CD4-positive, alpha-beta T cell treated with Interferon alpha-2 for 1 hour (primary cell): ENCODE measurements at places on chromosomes 1 and 21.

GRCh38 chr1:7994827-7995226 lies 31.3 kb downstream of the ERRFI1 start:
- no peak for DNase-seq

GRCh38 chr1:154474802-154475201 lies 27.2 kb upstream of the TDRD10 start:
- no peak for DNase-seq

DNA sequence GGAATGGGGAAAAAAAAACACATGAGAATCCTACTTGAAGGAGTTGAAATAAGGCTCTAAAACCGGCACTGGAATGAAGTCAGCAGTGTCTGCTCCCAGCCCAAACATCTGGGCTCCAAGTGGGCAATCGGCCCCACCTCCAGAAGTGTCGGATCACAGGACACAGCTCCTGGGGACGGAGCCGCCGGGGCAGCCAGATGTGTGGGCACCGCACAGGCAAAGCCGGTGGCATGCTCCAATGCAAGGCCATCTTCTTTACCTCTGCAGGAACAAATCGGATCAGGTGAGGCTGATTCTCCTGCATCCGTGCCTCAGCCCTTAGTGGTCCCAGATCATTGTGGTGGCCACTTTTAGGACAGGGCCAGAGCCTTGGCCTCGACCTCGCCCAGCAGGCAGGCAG lies 156.7 kb downstream of the PRDM16 start:
- DNase-seq, result no peak

DNA sequence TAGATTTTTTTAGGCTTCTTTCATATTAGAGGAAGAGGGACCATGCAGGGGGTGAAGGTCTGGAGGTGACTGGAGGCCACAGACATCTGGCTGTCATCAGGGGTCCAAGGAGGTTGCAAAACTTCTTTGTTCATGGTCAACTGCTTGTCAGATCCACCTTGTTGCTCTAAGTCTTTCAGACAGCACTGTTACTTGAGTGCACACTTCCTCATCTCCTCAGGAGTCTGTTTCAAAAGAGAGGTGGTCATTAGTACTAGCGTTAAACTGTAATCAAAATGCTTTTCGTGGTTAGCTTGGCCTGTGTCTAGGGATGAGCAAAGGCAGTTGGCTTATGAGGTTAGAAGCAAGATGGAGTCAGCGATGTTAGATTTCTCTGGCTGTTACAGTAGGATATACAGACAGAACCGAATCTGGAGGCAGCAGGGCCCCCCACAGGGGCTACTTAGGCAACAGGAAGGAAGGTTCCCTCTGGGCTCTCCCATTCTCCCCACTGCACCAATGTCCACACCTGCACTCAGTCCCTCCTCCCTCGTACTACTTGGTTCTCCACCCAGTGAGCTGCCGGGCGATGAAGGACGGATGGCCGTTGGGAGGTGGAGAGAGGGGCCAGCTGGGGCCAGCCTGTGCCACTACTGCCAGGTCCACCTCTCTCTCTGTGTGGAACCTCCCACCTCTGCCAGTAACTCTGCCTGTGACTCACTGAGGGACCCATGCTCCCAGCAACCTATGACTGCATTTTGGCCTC lies 57.2 kb downstream of the TOR1AIP2 start:
- no peak for DNase-seq

GRCh38 chr1:195738966-195739650 lies 869.1 kb downstream of the KCNT2 start:
- no peak for DNase-seq

- no peak for DNase-seq
Observed at GRCh38 chr1:172498857-172499256, 34.1 kb upstream of the SUCO start.

- no peak for DNase-seq
Observed at GRCh38 chr1:246776923-246777322, 52.7 kb downstream of the SCCPDH start.

GRCh38 chr1:23810818-23811540 lies 10.4 kb upstream of the GALE start:
- DNase-seq, result peak; percentile 72

DNA sequence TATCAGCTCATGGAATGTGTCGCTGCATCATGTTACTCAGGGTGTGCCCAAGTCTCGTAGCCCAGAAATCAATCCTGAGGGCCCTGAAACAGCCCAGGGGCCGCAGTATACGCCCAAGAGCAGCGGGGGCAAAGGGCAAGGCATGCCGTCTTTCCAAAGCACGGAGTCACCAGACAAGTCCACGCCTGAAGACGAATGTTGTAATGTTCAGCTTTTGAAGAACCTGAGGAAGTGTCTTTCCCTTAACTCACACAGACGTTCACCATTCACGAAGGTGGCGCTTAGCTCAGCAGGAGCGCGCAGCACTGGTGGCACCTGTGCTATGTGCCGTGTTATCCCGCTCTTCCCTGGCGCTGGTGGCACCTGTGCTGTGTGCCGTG lies 18.8 kb upstream of the PWP2 start:
- DNase-seq, result no peak

DNA sequence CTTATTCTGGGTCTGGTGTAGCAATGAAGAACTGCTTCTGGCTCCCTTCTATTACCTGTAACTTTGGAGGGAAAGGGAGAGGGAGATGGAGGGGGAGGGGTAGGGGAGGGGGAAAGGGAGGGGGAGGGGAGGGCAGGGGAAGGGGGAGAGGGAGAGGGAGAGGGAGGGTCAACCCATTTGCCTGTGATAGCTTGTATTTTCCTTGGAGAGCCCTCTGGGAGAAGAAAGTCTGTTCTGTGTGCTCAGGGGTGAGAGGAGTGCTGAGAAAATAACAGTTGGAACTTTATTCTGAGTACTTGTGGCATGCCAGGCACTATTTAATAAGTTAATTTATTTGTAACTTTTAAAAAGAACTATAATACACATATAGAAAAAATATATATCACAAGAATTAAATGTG lies 70.7 kb upstream of the TSPAN2 start:
- DNase-seq, result no peak

GRCh38 chr1:85683292-85684025 lies 24.8 kb downstream of the ZNHIT6 start:
- DNase-seq, result no peak

GRCh38 chr1:174968750-174969244 lies 30.9 kb upstream of the CACYBP start:
- peak; percentile 35 for DNase-seq

GRCh38 chr1:232880354-232880753 lies 70.1 kb upstream of the NTPCR start:
- DNase-seq, result no peak

- DNase-seq, result no peak
Observed at GRCh38 chr21:42423197-42423675, 19.5 kb downstream of the UBASH3A start.

DNA sequence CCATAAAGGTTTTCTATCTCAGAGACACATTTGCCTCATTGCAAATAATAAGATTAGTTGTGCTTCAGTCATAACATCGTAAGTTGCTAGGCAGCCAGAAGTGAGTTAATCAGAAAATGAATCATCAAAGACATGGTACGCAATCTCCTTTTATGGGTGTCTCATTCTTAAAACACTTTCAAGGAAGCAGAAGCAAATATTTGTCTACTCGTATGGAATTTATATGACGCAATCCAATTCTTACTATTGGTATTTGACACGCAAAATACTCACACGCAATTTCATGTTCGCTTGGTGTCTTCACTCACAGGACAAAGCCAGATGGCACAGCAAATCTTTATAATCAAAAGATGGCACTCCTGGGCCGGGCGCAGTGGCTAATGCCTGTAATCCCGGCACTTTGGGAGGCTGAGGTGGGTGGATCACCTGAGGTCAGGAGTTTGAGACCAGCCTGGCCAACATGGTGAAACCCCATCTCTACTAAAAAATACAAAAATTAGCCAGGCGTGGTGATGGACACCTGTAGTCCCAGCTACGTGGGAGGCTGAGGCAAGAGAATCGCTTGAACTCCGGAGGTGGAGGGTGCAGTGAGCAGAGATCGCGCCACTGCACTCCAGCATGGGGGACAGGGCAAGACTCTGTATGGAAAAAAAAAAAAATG lies 56.4 kb downstream of the HLCS start:
- no peak for DNase-seq

DNA sequence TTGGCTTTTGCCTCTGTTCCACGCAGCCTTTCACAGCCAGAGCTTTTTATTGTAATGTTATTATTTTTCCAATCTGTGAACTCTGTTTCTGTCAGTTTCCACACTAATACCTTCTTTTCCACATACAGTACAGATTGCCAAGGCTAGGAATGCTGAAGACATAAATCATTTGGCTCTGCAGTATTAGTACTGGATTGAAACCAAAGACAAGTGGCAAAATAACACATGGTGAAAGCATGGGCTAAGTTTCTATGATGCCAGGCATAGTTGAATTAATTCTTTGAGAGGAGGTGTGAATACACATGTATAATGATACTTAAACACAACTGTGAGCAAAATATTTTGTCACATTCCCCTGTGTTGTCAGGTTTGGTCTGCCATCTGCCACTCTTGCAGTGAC lies 73.5 kb downstream of the TMEM200B start:
- DNase-seq, result no peak

DNA sequence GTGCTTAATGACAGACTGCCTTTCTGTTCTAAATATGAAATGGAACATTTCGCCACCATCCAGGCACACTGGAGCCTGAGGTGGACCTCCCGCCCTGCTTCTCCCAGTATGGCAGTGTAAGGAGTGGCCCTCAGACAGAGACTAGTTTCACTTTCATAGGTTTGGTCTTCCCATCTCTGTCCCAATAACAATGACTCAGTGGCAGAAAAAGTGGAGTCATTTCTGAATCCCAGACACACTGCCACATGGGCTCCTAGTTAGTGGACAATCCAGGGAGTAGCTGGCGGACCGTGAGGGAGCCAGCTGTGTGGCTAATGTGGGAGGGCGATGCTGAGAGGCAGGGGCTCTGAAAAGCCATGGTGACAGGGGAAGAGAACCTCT lies 95.6 kb upstream of the TSPAN2 start:
- DNase-seq, result no peak

DNA sequence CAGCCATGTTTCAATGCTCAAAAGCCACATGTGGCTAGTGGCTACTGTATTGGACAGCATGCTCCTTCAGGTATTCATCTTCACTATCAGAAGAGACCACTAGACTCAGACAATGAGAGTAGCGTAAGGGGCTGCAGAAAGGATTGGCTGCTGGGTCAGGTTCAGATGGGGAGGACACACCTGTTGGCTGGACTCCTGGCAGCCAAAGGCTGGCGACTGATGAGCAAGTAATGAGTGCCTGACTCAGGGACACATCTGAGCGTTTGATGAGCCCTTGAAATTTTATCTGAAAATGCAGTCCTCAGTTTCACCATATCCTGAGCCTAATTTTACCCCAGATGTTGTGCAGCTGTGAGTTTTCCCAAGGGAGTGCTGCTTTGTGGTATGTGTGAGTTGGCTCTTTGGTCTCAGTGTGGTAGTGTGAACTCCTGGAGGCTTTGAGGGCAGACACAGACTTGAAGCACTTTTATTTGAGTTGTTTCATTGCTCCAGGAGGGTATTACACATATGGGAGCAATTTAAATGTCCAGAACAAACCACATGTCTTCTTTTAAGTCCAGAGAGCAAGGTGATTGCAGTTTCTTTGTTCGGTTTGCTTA lies 9.6 kb downstream of the ST6GALNAC3 start:
- no peak for DNase-seq

DNA sequence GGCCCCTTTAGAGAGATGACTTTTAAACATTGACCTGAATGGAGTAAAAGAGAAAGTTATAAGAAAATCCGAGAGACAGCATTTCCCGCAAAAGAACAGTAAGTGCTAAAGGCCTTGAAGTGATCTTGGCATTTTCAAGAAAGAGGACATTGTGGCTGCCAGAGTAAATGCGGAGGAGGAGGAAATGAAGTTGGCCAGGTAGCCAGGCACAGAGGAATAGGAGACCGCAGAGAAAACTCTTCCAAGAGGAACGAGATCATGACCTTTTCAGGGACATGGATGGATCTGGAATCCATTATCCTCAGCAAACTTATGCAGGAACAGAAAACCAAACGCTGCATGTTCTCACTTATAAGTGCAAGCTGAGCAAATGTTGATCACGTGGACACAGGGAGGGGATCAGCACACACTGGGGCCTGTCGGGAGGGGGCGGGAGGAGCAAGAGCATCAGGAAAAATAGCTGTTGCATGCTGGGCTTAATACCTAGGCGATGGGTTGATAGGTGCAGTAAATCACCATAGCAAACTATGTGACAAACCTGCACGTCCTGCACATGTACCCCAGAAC lies 49.7 kb downstream of the EEIG2 start:
- no peak for DNase-seq
